ENCODE measurements at places on chromosomes 13 and 19.

DNA sequence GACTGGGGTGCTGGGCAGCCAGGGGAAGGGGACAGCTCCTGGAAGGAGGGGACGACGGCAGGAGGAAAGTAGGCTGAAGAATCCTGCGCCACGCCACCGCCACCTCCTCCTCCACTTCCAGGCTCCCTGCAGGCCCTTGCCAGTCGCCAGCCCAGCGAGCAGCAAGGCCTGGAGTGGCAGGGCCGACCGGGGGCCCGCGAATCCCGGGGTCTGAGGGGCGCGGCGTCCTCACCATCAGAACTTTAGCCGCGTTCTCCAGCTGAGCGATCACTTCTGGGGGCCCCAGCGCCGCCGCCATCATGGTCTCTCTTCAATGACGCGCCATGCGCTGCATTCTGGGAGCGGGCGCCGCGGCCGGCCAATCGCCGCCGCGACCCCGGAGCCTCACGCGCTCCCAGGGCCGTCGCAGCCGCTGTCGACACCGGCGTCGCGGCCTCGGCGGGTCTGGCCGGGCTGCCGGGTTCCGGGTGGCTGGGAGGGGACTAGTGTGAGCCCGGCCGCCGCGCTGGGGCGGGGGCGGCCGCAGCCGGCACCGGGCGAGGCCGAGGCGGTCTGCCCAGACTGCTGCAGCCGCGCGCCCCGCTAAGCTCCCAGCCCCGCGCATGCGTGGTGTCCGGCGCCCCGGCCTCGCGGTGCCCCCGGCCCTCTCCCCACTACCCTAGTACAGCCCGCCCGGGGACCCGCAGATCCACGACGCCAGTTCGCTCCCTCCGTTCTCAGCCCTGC, at the start of gene XPO4:
Gene XPO4 (minus strand): TSS at position 309 of the 726 bp plus-strand sequence. CDS start 8 bp downstream, at position 301.
- H3K27ac ChIP-seq = peak within 1 kb of the TSS; percentile 85
- H3K27me3 ChIP-seq = no peaks in the 10 kb centered on the region
- H3K4me3 ChIP-seq = peak within 1 kb of the TSS; percentile 92
- peak; percentile 5 for DNase-seq
- H3K36me3 ChIP-seq = peaks cover 21% of the 10 kb centered on the region

- no peak for DNase-seq
- no peak overlapping the region for H3K27ac ChIP-seq
- peaks cover 8% of the 10 kb centered on the region for H3K4me1 ChIP-seq
- H3K27me3 ChIP-seq = peaks cover 4% of the 10 kb centered on the region
Measured at GRCh38 chr13:50844084-50844875, 788 bp upstream of the DLEU7 start.

GRCh38 chr19:4754248-4754647, 30.6 kb upstream of the DPP9 start:
- H3K4me3 ChIP-seq = no peak overlapping the region
- H3K36me3 ChIP-seq = no peaks in the 10 kb centered on the region
- no peak overlapping the region for H3K27ac ChIP-seq

- no peaks in the 10 kb centered on the region for H3K27me3 ChIP-seq
- no peaks in the 10 kb centered on the region for H3K36me3 ChIP-seq
- no peak for DNase-seq
- H3K4me3 ChIP-seq = no peak overlapping the region
Measured at GRCh38 chr13:49939321-49939720, 3.2 kb upstream of the SPRYD7 start.

DNA sequence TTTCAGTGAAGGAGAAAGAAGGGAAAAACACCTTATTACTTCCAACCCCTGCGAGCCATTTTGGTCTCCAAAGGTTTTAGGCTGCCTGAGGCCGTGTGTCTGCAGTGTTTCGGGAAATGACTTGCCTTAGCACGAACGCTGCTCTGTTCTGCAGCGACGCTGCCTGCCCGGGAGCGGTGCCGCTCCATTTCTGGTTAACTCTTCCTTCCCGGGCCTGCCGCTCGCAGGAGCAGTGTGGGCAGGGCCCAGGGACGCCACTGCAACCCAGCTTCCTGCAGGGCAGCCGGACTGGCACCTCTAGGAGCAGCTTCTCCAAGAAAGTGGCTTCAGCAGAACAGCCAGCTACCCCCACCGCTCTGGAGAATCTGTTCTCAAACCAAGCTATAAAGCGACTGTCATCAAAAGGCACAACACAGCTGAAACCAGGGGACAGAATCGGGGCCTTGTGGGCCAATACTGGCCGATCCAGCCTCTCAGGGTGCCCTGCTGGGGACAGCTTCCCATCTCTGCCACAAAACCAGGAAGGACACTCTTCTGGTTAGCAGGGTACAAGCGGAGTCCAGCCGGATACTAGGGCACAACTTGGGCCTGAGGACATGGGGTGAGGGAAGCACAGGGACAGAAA, 72.2 kb downstream of the KCTD15 start:
- peak overlapping the region; percentile 44 for H3K4me3 ChIP-seq
- peaks cover 37% of the 10 kb centered on the region for H3K4me1 ChIP-seq
- H3K27ac ChIP-seq = peak overlapping the region; percentile 62
- no peak for DNase-seq

DNA sequence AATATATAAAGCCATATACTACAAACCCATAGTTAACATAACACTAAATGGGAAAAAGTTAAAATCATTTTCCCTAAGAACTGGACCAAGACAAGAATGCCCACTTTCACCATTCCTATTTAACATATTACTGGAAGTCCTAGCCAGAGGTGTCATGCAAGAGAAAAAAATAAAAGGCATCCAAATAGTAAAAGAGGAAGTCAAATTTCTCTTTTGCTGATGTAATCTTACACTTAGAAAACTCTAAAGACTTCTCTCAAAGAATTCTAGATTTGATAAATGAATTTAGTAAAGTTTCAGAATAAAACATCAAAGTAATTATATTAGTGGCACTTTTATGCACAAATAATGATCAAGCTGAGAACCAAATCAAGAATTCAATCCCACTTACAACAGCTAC, 678.9 kb upstream of the SLITRK5 start:
- no peak overlapping the region for H3K4me3 ChIP-seq
- no peaks in the 10 kb centered on the region for H3K4me1 ChIP-seq
- no peak for DNase-seq
- no peaks in the 10 kb centered on the region for H3K27me3 ChIP-seq

Data from esophagus squamous epithelium (tissue), 5 donors.